NCI-H1048 (cell line): ENCODE measurements at places on chromosomes 4 and X.

- DNase-seq = peak; percentile 77
These were observed at the start of gene KIT for GRCh38 chr4:54657551-54658251. Gene KIT (plus strand): TSS chr4:54657957. CDS start chr4:54658015, 58 bp downstream.

- DNase-seq = no peak
These were observed 2.8 kb downstream of the GPR101 start for GRCh38 chrX:137031039-137031438.

GRCh38 chr4:183936047-183936446 lies 30.9 kb downstream of the STOX2 start:
- DNase-seq = no peak

DNA sequence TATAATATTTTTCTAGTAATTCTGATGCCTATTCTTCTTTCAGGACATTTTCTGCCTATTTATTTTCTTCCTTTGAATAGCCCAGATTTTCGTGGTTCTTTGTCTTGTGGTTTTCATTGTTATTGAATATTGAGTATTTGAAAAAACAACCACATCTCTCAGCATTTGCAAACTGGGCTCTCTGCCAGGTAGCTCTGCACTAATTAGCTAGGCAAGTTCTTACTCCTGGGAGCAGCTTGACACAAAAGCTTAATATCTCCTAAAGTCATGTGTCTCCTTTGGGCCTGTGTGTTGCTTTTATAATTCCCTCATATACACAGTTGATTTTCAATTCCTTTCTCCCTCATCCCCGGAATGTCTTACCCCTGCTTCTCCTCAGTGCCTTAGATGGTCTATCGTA lies 413.5 kb upstream of the GRIA3 start:
- no peak for DNase-seq

- DNase-seq = no peak
These were observed 590 bp upstream of the CCDC110 start for GRCh38 chr4:185472103-185472542.

DNA sequence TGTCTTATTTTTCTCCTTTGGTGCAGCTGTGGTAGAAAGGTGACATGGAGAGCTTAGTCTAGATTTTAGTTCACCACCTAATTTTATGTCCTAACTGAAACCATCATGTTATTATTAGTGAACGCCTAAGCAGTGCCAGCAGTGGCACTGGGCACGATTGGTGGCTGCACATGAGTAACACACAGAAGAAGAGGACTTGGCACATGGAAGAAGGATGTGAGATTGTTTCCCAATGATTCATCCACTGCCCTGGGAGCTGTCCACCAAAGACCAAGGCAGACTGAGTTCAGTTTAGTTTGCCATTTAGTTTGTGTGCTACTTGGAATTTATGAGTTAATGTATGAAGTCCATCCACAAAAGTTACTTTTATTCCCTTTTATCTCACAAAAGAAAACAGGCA lies 68.1 kb upstream of the NAP1L5 start:
- DNase-seq = no peak

DNA sequence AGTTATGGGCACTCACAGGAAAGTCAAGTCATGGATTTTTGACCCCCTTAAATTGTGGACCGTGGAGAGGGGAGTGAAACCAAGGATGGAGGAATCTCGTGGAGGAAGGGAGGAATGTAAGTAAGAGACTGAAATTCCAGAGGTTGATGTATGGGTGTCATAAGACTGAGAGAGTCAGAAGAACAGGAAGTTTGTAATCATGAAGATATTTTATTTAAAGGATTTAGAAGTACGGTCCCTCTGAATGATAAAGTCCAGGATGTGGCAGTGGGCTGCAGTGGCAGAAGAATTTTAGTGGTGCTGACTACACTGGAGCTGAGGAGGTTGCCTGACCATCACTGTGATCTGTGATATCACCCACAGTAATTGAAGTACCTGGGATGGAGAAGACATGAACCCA lies 57.8 kb downstream of the DCLK2 start:
- DNase-seq = no peak

GRCh38 chrX:116198810-116199209 lies 28.3 kb downstream of the AGTR2 start:
- DNase-seq = no peak

- no peak for DNase-seq
These were observed 68.2 kb downstream of the ARHGAP10 start for GRCh38 chr4:147799986-147800555.

GRCh38 chr4:152488246-152488645 lies 47.6 kb downstream of the FBXW7 start:
- no peak for DNase-seq

GRCh38 chr4:175635546-175635945 lies 176.5 kb downstream of the GPM6A start:
- DNase-seq = no peak

DNA sequence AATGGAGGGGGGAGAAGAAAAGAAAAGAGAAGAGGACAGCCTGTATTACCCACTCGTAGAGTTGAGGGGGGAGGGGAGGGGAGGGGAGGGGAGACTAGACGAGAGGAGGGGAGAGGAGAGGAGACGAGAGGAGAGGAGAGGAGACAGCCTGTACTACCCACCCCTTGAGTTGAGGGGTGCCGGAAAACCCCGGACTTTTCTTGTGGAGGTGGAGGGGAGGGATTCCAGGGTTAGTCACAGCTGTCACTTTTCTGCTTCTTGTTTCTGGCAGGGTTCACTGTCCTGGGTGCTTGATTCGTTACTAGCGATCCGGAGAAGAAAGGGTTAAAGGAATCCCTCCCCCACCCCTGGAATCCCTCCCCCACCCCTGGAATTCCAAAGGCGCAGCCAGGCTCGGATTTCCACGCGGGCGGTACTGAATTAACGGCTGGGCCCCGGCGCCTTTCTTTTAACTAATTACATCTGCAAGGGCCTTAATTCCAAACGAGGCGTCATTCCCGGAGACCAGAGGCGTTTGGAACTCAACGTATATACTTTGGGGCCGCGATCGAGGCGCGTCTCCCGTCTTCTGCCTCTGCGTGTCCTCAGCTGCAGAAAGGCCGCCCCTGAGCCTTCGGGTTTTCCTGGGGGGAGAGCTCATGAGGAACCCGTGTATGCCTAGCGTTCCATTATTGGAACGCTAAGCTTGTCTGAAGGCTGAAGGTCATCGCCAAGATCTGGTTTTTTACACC lies 20.1 kb upstream of the CSF2RA start:
- peak; percentile 1 for DNase-seq

DNA sequence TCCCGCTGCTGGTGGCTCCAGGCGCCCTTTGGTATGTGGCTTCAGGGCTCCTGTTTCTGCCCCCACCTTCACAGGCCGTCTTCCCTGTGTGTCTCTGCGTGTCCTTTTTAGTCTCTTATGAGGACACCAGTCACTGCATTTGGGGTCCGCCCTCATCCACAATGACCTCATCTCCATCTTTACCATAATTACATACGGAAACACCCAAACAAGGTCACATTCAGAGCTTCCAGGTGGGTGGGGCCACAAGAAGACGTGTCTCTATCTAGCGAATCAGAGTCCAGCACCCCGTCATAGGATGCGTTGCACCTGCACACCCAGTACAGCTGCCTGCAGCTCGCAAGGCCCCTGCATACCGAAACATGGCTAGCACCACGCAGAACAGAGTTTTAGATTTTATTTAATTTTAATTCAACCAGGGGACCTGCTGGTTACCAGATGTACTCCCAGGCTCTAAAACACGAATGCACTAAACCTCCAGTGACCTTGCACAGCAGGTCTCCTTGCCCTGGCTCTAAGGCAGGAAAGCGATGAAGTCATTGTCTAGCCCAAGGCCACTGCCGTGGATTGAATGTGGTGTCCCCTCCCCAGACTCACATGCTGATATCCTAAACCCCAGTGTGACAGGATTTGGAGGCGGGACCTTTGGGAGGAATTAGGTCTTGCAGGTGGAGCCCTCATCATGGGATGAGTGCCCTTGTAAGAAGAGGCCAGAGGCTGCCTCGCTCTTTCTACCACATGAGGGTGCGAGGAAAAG lies 30.3 kb downstream of the ABLIM2 start:
- DNase-seq = no peak

GRCh38 chr4:151783867-151784266 lies 23.1 kb upstream of the GATB start:
- DNase-seq = no peak

DNA sequence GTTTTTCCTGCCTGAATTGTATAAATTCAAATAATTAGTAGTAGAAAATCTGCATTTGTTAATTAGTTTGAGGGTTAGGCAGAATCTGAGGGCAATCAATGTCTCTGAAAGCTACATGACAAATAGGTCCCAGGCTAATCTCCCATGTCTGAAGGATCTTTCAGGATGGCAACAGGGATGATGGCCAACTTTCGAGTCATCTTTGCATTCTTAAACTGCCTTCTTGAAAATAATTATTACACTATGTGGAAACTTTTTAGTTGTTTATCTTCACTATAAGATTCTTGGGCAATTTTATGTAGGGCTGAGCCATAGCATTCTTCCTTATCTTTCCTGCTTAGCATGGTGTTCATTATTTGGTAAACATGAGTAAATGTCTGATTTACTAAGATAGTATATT lies 490.3 kb upstream of the EPHA5 start:
- DNase-seq = no peak

- no peak for DNase-seq
These were observed 7.4 kb downstream of the HNRNPH2 start for GRCh38 chrX:101415180-101416145.

GRCh38 chr4:173405840-173406606 lies 7.1 kb upstream of the SCRG1 start:
- DNase-seq = no peak

- DNase-seq = no peak
These were observed 16.1 kb downstream of the IQCM start for GRCh38 chr4:149799546-149799945.

- no peak for DNase-seq
These were observed 89.4 kb upstream of the TRIM2 start for GRCh38 chr4:153114771-153115321.

DNA sequence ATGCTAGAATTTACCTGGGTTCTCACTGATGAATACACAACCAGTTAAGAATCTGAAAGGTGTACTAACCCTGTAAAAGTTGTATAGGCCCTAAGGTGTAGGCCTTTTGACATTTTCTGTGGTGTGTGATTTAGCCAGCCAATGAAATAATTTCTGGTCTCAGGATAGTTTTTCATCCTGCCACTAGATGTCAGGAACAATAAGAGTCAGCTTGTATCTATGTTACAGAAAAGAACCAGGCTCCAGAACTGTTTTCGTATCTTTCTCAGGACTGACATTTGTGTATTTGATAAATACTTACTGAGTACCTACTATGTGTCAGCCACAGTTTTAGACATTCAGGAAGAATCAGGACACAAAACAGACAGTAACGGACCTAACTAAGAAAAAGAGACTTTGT lies 673.6 kb upstream of the TENM3 start:
- peak; percentile 7 for DNase-seq

GRCh38 chrX:105328773-105329172 lies 108.3 kb upstream of the TEX13A start:
- no peak for DNase-seq

- DNase-seq = no peak
These were observed 40.7 kb downstream of the MTTP start for GRCh38 chr4:99615170-99615820.

DNA sequence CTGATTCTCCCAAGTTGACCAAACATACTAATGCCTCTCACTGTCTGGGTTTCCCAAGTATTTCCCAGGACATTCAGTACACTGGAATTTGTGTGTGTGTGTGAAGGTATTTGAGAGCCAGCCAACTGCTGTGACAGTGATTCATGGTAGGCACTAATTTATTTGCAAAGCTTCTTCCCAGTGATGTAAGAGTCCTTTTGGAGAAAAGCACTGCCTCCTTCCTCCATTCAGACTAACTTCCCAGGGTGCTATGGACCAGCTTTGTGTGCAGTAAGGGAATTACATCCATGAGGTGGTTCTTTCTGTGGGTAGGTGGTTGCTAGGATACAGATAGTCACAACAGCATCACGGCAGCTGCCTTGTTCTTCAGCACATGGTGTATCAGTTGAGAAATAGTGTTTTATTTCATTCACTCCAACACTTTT lies 8.7 kb downstream of the EGF start:
- no peak for DNase-seq

DNA sequence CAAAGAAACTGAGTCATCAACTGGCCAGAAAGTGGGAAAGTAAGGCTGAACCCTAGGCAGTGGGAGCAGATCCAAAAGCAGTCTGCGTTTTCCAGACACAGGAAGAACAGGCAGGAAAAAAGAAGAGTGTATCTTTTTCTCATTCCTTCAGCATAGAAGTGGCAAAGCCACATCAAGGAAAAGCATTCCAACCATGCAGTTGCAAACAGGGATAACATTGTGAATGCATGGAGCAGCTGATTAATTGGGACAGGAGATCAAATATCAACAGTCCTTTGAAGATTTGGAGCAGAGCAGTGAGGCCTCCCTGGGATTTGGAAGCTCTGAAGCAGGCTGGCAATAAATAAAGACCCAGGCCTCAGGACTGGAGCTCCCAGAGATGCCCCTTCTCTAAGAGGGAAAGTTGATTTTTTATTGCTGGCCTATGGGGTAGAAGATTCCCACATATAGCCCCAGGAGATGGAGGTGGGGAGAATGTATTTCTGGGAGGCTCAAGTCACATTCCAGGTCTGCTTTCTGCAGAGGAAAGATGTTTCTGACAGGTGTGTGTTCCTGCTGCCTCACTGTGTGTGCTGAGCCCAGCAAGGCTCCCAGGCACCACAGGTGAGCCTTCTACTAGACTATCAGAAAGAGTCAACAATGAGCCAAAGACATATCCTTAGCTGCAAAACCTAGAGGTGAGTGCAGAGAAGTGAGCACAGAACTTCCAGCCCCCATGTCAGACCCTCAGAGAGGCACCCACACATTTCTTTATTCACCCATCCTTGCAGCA lies 222.5 kb downstream of the RAB28 start:
- no peak for DNase-seq

GRCh38 chr4:105461621-105462382 lies 12.1 kb downstream of the PPA2 start:
- no peak for DNase-seq

DNA sequence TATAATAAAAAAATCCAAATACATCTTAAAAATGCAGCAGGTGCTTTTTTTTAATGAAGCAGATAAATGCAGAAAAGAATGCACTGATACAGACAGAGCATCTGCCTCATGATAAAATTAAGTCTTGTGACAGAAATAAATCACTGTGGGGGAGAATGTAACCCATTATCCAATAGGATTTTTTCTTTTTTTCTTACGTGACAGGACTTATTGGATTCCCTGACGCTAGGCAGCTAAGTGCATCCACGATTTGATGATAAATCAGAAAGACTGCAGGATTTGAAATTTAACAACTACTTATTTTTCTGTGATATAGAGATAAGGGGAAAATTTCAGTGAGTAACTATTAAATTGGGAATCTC lies 110.6 kb upstream of the PPARGC1A start:
- DNase-seq = no peak

DNA sequence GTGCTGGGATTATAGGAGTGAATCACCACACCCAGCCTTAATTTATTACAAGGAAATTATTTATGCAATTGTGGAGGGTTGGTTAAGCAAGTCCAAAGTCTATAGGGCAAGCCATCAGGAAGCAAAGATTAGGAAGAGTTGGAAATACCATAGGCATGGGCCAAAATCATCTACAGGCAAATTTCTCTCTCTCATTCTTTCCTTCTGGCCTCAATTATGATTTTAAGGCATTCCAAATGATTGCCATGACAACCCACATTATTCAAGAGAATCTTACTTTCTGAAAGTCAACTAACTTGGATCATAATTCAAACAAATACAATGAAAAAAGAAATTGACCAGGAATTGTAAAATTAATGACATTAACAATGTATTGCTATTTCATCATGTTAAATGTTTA lies 400.8 kb downstream of the GPM6A start:
- no peak for DNase-seq

- DNase-seq = no peak
These were observed 475.5 kb upstream of the ADGRL3 start for GRCh38 chr4:60724623-60725022.
